ENCODE measurements at places on chromosomes 1 and 21. TPM values are rescaled to one million over a fixed set of nuclear protein-coding genes. Genes with fewer than 3 reads are reported as not detected.

- H3K4me3 ChIP-seq, result no peak overlapping the region
- no peaks in the 10 kb centered on the region for H3K4me1 ChIP-seq
- H3K27ac ChIP-seq, result no peak overlapping the region
- peaks cover 3% of the 10 kb centered on the region for H3K27me3 ChIP-seq
- H3K36me3 ChIP-seq, result no peaks in the 10 kb centered on the region
- DNase-seq, result no peak
These were observed 26.6 kb downstream of the C8B start for GRCh38 chr1:56939209-56939608.

DNA sequence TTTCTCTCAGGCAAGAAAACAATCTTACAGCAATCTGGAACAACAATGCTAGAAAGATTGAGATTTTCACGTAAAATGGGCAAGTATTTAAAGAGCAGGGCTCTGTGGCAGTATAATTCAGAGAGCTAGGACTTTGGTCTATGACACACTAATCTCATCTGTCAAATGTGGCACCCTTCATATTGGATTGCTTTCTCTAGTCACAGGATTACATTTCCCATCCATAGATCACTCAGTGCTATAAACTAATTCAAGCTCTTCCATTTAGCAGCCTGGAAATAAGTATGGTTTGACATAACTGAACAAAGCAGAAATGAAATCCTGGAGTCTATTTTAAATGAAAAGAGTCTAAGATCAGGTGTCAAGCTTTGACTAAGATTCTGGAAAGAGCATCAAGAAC lies 263.1 kb upstream of the TMPRSS15 start:
- H3K27me3 ChIP-seq, result no peaks in the 10 kb centered on the region
- H3K36me3 ChIP-seq, result peaks cover 3% of the 10 kb centered on the region
- H3K4me1 ChIP-seq, result no peaks in the 10 kb centered on the region
- no peak for DNase-seq

- peaks cover 5% of the 10 kb centered on the region for H3K27me3 ChIP-seq
- no peak overlapping the region for H3K4me3 ChIP-seq
- DNase-seq, result no peak
- H3K4me1 ChIP-seq, result no peaks in the 10 kb centered on the region
- H3K36me3 ChIP-seq, result no peaks in the 10 kb centered on the region
- no peak overlapping the region for H3K27ac ChIP-seq
These were observed 157.0 kb upstream of the CACNA1E start for GRCh38 chr1:181326348-181326747.

GRCh38 chr21:32100423-32100822 lies 178.4 kb downstream of the MIS18A start:
- H3K4me1 ChIP-seq, result no peaks in the 10 kb centered on the region
- H3K4me3 ChIP-seq, result no peak overlapping the region
- H3K27ac ChIP-seq, result no peak overlapping the region
- H3K36me3 ChIP-seq, result no peaks in the 10 kb centered on the region
- DNase-seq, result no peak

GRCh38 chr1:28343405-28343804 lies 14.6 kb downstream of the MED18 start:
- H3K4me3 ChIP-seq, result no peak overlapping the region
- DNase-seq, result no peak
- no peaks in the 10 kb centered on the region for H3K27me3 ChIP-seq
- no peaks in the 10 kb centered on the region for H3K4me1 ChIP-seq

GRCh38 chr1:101728029-101728428 lies 268.7 kb downstream of the OLFM3 start:
- H3K36me3 ChIP-seq, result no peaks in the 10 kb centered on the region
- no peak for DNase-seq
- H3K4me3 ChIP-seq, result no peak overlapping the region
- H3K27ac ChIP-seq, result no peak overlapping the region

GRCh38 chr1:201750934-201751333 lies 78.0 kb upstream of the IPO9 start:
- H3K27ac ChIP-seq, result no peak overlapping the region
- H3K4me3 ChIP-seq, result no peak overlapping the region
- H3K36me3 ChIP-seq, result no peaks in the 10 kb centered on the region
- H3K4me1 ChIP-seq, result no peaks in the 10 kb centered on the region

The PCAT6 gene
- not detected for polyA plus RNA-seq

The ANKRD35 gene
- 0.93 TPM for polyA plus RNA-seq

The ZFP69B gene
- polyA plus RNA-seq, result 1.3 TPM

The TSACC gene
- polyA plus RNA-seq, result 0.62 TPM

Data from immature natural killer cell (primary cell).